T-helper 17 cell (primary cell): ENCODE measurements at places on chromosomes 7 and 10.

- peaks cover 19% of the 10 kb centered on the region for H3K36me3 ChIP-seq
- no peak overlapping the region for H3K4me3 ChIP-seq
- DNase-seq: no peak
- no peak overlapping the region for H3K27ac ChIP-seq
- H3K27me3 ChIP-seq: no peaks in the 10 kb centered on the region
Observed at GRCh38 chr10:13631594-13631993, 44.8 kb downstream of the PRPF18 start.

DNA sequence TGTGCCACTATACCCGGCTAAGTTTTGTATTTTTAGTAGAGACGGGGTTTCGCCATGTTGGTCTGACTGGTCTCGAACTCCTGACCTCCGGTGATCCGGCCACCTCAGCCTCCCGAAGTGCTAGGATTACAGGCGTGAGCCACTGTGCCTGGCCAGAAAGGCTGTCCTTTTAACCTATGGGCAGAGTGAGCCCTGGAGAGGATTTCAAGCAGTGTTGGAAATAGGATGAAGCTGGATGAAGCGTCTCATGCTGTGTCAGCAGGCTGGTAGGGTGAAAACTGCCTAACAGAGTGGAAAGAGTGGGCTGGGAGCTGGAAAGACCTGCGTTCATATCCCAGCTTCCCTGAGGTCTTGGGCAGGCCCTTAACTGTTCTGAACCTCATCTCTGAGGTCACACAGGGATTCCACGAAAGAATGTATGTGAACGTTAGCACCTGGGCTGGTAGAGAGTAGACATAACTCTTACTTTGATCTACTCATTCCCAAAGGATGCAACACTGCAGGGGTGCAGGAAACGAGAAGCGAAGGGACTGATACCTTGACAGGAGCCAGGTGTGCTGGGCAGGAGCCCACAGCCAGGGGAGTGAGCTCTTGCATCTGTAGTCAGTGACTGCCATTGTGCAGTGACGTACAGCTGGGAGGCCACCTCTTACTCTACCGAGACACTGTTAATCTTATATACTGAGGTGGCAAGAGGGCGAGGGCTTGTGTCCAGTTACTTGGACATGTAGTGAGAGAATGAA is 34.1 kb downstream of the WBP1L start:
- peaks cover 39% of the 10 kb centered on the region for H3K4me1 ChIP-seq
- H3K27ac ChIP-seq: peak overlapping the region; percentile 60
- DNase-seq: no peak
- H3K36me3 ChIP-seq: peaks cover 6% of the 10 kb centered on the region
- no peak overlapping the region for H3K4me3 ChIP-seq
- no peaks in the 10 kb centered on the region for H3K27me3 ChIP-seq

- H3K4me1 ChIP-seq: no peaks in the 10 kb centered on the region
- H3K36me3 ChIP-seq: no peaks in the 10 kb centered on the region
- H3K4me3 ChIP-seq: no peak overlapping the region
- DNase-seq: no peak
- H3K27me3 ChIP-seq: no peaks in the 10 kb centered on the region
Observed at GRCh38 chr7:84264396-84264795, 69.8 kb upstream of the SEMA3A start.

GRCh38 chr7:43768887-43769272 is 10.4 kb downstream of the BLVRA start:
- no peak overlapping the region for H3K4me3 ChIP-seq
- no peak overlapping the region for H3K27ac ChIP-seq
- peaks cover 10% of the 10 kb centered on the region for H3K36me3 ChIP-seq
- H3K4me1 ChIP-seq: peaks cover 31% of the 10 kb centered on the region
- no peak for DNase-seq

DNA sequence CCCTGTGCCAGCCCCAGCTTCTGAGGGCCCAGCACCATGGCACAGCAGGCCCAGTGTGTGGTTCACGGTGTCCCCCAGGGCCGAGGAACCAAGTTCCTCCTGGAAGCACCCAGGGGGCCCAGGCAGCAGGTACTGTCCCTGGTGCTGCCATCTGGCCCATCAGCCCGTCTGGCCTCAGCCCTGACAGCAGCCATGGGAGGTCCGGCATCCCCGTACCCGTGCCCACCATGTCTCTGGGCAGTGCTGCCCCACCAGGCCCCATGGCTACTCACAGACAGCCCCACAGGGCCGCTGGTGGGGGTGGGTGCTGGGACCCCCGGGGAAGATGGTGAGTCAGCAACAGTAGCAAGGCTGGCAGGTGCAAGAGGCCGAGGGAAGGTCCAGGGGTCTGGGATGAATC is 32.8 kb downstream of the STK32C start:
- peaks cover 6% of the 10 kb centered on the region for H3K36me3 ChIP-seq
- DNase-seq: no peak
- peaks cover 17% of the 10 kb centered on the region for H3K4me1 ChIP-seq
- no peak overlapping the region for H3K27ac ChIP-seq
- H3K27me3 ChIP-seq: no peaks in the 10 kb centered on the region

- peaks cover 8% of the 10 kb centered on the region for H3K27me3 ChIP-seq
- no peak overlapping the region for H3K4me3 ChIP-seq
- peaks cover 2% of the 10 kb centered on the region for H3K4me1 ChIP-seq
- no peaks in the 10 kb centered on the region for H3K36me3 ChIP-seq
- DNase-seq: no peak
Observed at GRCh38 chr10:43585046-43585445, 10.6 kb upstream of the ZNF239 start.

- H3K36me3 ChIP-seq: no peaks in the 10 kb centered on the region
- no peaks in the 10 kb centered on the region for H3K27me3 ChIP-seq
- H3K4me1 ChIP-seq: peaks cover 2% of the 10 kb centered on the region
- no peak for DNase-seq
- H3K4me3 ChIP-seq: no peak overlapping the region
Observed at GRCh38 chr7:156969972-156970420, 20.5 kb downstream of the NOM1 start.

GRCh38 chr7:140989068-140989467 is 25.7 kb downstream of the MRPS33 start:
- no peaks in the 10 kb centered on the region for H3K36me3 ChIP-seq
- H3K4me3 ChIP-seq: no peak overlapping the region
- no peaks in the 10 kb centered on the region for H3K4me1 ChIP-seq
- no peak overlapping the region for H3K27ac ChIP-seq

DNA sequence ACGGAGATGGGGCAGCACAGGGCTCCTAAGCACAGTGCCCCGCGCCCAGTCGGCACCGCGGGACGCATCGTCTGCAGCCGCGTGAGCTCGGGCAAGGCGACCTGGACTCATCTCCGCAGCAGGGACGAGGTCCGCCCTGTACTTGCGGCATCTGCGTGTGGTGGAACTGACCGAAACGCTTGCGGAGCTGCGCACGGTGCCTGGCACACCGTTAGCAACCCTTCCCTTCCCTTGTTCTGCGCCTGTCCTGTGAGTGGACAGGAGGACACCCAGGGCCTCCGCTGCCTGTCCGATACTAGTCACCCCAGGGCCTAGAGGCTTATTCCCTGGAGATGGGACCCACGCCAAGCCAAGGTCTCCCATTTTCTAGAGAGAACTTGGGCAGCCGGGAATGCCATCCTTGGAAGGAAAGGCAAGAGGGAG is 98.5 kb downstream of the WDR11 start:
- no peak overlapping the region for H3K27ac ChIP-seq
- no peak for DNase-seq
- peak overlapping the region; percentile 74 for H3K4me3 ChIP-seq
- no peaks in the 10 kb centered on the region for H3K36me3 ChIP-seq
- peaks cover 39% of the 10 kb centered on the region for H3K27me3 ChIP-seq

DNA sequence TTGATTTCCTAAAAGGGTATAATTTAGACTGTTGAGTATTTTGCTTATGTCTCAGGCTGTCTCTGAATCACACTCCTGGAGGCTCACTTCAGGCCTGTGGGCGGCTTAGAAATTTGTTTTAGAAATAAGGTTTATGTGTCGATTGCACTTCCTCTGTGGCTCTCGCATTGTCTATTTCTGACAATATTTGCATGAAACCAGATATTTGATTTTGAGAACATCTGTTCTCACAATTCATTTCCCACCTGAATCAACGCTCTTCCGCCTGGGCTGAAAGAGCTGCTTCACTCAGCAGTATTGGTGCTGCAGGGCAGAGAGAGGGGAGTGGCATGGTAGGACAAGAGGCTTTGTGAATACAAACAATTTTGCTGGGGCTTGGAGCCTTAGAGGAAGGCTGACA is 262.0 kb downstream of the ADRA2A start:
- DNase-seq: no peak
- H3K27ac ChIP-seq: no peak overlapping the region
- no peak overlapping the region for H3K4me3 ChIP-seq

DNA sequence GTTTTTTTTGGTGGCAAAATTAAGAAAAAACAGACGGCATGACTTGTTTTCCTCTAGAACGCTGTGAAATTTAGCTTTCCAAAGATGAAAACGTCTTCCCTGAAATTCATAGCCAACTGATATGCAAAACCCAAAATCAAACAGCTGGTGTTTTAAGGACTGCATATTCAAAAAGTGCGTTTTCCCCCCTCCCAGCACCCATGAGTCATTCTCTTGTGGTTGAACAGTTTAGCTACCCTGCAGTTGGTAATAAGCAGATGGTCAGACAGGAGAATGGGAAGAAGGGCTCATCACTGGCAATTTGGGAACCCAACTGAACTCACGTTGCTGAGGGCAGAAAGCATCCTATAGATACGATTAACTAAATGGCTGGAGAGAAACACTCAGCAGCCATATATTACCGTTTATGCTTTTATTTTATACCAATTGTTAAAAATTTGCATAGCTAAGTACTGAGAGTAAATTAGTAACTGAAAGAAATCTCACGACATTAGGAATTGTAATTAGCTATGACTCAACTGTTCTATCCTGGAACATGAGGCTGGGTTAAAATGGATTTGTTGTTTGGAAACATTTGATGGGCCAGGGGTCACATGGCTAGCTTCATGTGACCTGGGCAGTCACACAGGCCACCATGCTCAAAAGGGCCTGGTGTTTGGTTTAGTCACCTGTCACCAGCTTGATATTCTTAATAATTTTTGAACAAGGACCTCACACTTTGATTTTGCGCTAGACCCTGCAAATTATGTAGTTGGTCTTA is 343.1 kb downstream of the PHTF2 start:
- no peaks in the 10 kb centered on the region for H3K4me1 ChIP-seq
- H3K36me3 ChIP-seq: no peaks in the 10 kb centered on the region
- no peak overlapping the region for H3K4me3 ChIP-seq

DNA sequence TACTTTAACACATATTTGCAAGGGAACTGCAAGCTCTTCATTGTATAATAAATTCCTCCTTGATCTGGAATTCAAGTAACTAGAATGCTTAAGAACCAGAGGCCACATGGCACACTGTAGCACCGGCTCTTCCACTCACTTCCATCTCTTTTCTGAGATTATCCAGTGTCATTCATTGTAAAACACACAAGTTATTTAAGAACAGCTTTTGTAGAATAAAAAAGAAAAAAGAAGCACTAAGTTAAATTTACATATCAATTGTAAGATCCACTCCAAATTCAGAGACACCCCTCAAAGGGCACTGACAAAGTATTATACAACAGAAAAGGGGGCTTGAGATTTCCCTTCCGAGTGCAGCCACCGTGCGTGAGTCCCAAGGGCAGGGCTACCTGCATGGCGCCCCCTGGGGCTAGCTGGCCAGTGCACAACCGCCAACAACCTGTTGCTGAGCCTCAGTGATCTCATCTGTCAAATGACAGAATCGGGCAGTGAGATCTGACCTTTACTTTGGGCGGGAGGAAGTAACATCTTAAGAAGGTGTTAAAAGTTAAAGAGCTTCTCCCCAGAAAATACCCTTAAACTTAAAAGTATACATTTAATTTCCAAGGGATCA is 12.5 kb downstream of the GLI3 start:
- peaks cover 2% of the 10 kb centered on the region for H3K36me3 ChIP-seq
- peaks cover 2% of the 10 kb centered on the region for H3K4me1 ChIP-seq
- no peak overlapping the region for H3K27ac ChIP-seq

DNA sequence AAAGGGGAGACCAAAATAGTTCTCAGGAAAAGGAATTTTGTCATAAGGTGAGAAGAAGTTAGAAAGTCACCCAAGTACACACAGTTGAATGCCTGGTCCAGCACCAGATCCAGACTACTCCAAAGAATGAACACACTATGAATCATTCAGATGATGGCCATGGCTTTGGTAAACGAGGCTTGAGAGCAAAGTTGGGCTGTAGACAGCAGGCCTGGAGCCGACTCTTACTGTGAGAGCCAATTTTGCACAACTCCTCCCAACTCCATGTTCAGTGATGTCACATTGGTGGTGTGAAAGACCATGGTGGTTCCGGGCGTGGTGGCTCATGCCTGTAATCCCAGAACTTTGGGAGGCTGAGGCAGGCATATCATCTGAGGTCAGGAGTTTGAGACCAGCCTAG is 131.6 kb downstream of the PKD1L1 start:
- H3K4me3 ChIP-seq: no peak overlapping the region
- H3K36me3 ChIP-seq: peaks cover 3% of the 10 kb centered on the region
- peaks cover 4% of the 10 kb centered on the region for H3K27me3 ChIP-seq
- no peak for DNase-seq
- peaks cover 2% of the 10 kb centered on the region for H3K4me1 ChIP-seq

GRCh38 chr10:113362645-113363091 is 190.2 kb upstream of the HABP2 start:
- DNase-seq: no peak
- H3K36me3 ChIP-seq: no peaks in the 10 kb centered on the region
- no peak overlapping the region for H3K27ac ChIP-seq
- peaks cover 19% of the 10 kb centered on the region for H3K27me3 ChIP-seq
- peaks cover 3% of the 10 kb centered on the region for H3K4me1 ChIP-seq
- H3K4me3 ChIP-seq: no peak overlapping the region

DNA sequence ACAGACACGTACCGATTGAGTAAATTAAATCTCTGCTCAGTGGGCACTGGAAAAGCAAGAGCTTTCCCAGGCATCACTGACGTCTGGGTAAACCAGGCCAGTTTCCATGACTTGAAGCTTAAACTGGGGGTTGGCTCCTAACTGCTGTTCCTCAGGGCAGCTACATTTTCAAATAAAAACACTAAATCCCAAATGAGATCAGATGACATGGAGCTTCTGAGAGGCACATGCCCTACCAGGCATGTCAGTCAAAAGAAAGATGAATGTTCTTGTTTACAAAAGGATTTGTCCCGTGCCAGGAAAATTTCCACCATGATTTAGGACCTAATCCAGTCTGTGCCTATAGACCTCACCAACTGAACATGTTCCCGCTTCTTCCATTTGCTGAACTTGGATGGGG is 220.2 kb downstream of the KCNMA1 start:
- no peak overlapping the region for H3K4me3 ChIP-seq
- no peak for DNase-seq
- no peak overlapping the region for H3K27ac ChIP-seq

GRCh38 chr7:112566442-112567324 is 85.9 kb downstream of the LSMEM1 start:
- no peak overlapping the region for H3K4me3 ChIP-seq
- no peak overlapping the region for H3K27ac ChIP-seq
- no peaks in the 10 kb centered on the region for H3K4me1 ChIP-seq
- peaks cover 11% of the 10 kb centered on the region for H3K27me3 ChIP-seq

GRCh38 chr10:7958442-7958841 is 96.0 kb upstream of the GATA3 start:
- H3K4me3 ChIP-seq: no peak overlapping the region
- no peak for DNase-seq
- no peaks in the 10 kb centered on the region for H3K36me3 ChIP-seq
- H3K27me3 ChIP-seq: no peaks in the 10 kb centered on the region

GRCh38 chr10:32051926-32052325 is 4.3 kb downstream of the KIF5B start:
- peak overlapping the region; percentile 49 for H3K4me3 ChIP-seq
- peak overlapping the region; percentile 96 for H3K27ac ChIP-seq
- H3K4me1 ChIP-seq: peaks cover 60% of the 10 kb centered on the region
- peaks cover 6% of the 10 kb centered on the region for H3K36me3 ChIP-seq

- H3K4me3 ChIP-seq: no peak overlapping the region
- no peak overlapping the region for H3K27ac ChIP-seq
- H3K36me3 ChIP-seq: no peaks in the 10 kb centered on the region
Observed at GRCh38 chr7:117757440-117757839, 115.8 kb downstream of the CTTNBP2 start.
